Kidney capillary endothelial cell (primary cell): ENCODE measurements at places on chromosomes 5 and 9.
A peak's percentile ranks its signal among the peaks of the same experiment; 100 is the strongest.

- DNase-seq: no peak
Measured at GRCh38 chr5:64978546-64978945, 209.8 kb downstream of the CWC27 start.

GRCh38 chr5:7016999-7017747, 303.9 kb downstream of the TENT4A start:
- DNase-seq: no peak

GRCh38 chr5:118407958-118408357, 580.4 kb downstream of the DTWD2 start:
- no peak for DNase-seq

DNA sequence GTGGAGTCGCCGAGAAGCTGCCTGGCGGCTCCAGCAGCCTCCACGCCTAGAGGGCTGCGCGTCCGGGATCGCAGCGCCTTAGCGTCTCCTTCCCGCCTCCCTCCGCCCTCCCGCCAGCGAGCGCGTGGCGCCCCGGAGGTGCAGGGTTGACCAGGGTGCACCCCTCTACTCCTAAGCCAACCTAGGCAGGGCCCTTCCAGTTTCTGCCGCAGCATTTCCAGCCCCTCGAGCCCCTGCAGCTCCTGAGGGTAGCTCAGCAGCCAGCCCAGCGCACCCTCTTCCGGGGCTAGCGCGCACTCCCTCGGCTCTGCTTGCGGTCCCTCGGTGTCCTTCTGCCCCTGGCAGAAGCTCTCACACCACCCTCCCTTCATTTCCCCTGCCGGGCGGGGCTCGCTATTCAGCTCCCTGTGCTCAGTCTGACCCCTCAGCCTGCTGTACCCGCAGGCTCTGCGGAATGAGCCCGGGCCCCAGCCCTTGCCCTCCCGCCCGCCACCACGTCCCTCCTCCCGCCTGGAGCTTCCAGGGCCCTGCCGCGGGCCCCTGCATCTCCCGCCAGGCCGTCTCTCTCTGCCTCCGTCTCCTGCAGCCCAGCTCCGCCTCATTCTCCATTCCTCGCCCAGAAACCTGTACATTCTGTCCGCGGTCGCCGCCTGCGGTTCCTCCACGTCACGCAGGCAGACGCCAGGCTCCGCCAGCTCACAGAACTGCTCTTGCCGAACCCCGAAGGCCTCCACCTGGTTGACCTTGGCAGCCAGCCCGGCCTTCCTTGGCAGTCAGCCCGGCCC, 61.8 kb downstream of the SPATA31C2 start:
- peak; percentile 50 for DNase-seq

- no peak for DNase-seq
Measured at GRCh38 chr9:4979239-4979638, 5.8 kb upstream of the JAK2 start.

DNA sequence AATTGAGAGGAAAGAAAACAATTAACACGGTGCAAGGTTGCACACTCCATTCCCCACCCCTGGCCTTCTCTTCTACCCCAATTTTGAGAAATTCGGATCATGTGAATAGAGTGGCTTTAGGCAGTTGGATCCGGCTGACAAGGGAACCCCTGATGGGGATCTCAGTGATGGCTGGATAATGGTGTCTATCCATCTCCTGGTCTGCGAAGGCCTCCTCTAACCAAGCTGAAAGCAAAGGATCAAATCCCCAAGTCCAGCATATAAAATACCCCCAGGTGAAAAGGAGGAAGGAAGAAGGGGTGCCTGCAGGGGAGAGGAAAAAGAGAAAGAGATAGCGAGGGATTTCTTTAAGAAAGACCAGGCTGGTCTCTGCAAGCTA, 16.0 kb downstream of the NR2F1 start:
- DNase-seq: no peak

DNA sequence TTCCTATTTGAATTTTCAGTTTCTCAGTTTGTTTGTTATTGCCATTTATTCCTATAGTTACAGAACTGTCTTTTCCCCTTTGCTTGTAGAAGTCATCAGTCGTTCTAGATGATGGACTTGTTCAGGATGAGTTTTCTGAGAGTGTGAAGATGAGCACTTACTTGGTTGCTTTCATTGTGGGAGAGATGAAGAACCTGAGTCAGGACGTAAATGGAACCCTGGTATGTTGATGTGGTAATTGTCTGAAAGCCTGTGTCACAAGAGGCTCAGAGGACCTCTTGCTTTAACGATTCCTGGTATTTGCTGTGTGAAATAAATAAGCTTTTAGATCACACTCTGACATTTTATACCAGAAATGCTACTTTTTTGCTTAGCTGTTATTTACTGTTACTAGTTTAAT, 50.6 kb downstream of the LNPEP start:
- no peak for DNase-seq

- DNase-seq: peak; percentile 40
Measured at GRCh38 chr5:129664336-129664937, 83.5 kb upstream of the MINAR2 start.

- no peak for DNase-seq
Measured at GRCh38 chr9:82969291-82969690, 93.7 kb downstream of the RASEF start.

DNA sequence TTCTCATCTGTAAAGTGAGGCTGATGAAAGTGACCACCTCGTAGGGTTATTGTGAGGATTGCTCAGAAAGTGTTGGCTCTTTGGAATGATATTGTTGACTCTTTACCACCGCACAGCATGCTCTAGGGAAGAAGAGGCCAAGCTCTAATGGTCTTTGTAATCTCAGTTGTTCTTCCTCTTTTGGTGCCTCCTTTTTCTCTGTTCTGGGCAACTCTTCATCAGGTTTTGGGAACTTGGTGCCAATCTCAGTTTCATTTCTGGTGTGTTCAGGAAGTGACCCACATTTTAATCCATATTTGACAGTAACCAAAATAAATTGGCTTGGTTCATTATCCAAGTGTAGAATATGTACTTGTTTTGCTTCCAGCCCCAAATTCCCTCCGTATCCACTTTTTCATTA, 25.1 kb downstream of the ARHGAP26 start:
- DNase-seq: no peak

- DNase-seq: no peak
Measured at GRCh38 chr5:176561259-176561658, 12.1 kb downstream of the CDHR2 start.

DNA sequence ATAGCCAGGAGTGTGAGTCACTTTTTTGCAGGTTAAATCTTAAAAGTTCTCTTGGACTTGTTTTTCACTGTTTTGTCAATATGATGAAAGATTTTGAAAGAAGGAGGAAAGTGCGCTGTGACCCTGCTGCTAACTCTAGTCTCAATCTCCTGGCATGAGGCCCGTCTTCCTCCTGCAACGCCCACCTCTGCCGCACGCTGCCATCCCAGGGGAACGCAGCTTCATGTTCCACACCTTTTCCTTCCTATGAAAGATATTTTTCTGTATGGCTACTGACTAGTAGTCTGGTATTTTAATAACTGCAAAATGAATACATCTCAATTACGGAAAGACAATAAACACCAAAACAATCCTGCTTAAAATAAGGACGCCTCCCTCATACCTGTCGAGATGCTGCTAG, 8.3 kb downstream of the PPIC start:
- DNase-seq: no peak

DNA sequence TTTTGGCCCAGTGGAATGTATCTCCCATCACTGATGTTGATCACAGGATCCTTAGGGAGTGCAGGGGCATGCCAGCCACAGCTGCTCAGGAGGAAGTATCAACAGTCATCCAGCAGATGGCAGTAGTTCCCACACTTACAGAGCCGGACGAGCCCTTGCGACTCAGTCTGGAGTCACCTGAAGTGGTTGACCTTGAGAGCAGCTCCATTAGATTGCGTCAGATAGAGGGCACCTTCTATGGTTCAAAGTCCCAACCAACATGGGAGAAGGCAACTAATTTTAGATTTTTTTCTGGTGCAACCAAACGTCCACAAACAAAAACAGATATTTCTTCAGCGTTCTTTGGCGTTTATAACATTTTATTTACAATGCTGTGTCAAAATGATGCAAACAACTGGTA, 124.5 kb downstream of the EGFLAM start:
- DNase-seq: peak; percentile 75

DNA sequence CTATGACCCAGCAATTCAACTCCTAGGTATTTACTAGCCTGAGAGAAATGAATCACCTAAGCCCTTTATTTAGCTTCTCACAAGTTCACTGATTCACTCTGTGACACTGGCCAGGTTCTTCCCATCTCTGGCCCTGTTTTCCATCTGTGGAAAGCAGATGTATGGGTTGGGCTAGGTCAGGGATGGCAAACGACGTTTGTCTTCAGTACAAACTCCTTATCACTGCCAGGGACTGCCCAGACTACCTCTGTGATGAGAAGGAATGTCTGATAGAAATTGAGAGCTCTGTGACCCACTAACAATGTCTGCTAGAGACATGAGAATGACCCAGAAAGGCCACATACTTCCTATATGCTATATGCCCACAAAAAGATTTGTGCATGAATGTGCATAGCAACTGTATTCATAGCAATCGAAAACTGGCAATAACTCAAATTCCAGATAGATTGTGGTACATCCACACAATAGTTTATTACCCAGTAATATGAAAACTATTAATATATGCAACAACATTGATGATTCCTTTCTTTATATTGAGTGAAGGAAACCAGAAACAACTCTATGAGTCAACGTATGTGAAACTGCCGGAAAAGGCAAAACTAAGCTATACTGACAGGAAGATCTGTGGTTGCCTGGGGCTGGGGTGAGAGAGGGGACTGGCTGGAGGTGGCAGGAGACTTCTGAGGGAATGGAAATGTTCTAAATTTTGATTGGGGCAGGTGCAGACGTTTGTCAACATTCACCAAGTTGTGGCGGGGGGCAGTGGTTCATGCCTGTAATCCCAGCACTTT, 32.0 kb upstream of the ADAM19 start:
- no peak for DNase-seq

DNA sequence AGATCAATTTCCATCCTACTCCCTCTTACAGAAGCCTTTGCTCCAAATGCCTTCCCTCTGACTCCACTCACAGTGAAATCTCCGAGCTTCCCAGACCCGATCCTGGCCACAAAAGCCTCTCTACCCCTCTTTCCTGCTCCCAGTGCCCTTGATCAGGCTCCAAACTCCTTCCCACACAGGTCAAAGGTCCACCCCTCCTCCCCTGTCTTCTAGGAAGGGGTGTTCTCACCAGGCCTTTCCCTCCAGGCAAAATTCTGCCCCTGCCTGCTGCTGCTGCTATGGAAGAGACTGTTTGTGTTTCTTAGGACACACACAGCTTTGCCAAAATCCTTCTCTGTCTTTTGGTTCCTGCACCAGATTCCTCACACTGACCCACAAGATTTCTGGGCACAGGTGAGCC, 85.8 kb upstream of the ALDH1A1 start:
- DNase-seq: no peak

- DNase-seq: no peak
Measured at GRCh38 chr5:74877624-74878304, 11.6 kb upstream of the FAM169A start.

- DNase-seq: no peak
Measured at GRCh38 chr5:100647461-100648230, 112.5 kb downstream of the FAM174A start.

DNA sequence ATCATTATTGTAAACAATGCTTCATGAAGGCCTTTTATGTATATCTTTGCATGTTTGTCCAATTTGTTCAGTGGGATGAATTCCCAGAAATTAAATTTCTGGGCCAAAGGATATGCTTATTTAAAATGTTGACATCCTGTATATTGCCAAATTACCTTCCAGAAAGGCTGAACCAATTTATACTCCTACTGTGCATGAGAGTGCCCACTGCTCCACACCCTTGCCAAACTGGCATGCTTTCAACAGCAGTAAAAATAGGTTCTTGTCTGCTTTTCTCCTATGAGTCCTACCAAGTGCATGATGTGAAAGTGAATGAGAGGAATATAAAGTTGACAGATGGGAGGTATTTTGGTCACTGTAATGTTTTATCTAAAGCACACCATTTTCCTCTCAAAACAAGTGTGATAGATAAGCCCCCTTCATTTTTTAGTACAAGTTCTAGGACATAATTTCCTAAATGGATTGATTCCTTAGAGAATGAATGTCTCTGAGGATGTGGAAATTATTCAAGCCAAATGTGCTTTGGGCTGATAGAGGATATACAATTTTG, 70.5 kb upstream of the ERBIN start:
- DNase-seq: no peak

- no peak for DNase-seq
Measured at GRCh38 chr9:90805006-90805996, 3.7 kb downstream of the SYK start.

- no peak for DNase-seq
Measured at GRCh38 chr5:157672976-157673375, 1.6 kb downstream of the C5orf52 start.

DNA sequence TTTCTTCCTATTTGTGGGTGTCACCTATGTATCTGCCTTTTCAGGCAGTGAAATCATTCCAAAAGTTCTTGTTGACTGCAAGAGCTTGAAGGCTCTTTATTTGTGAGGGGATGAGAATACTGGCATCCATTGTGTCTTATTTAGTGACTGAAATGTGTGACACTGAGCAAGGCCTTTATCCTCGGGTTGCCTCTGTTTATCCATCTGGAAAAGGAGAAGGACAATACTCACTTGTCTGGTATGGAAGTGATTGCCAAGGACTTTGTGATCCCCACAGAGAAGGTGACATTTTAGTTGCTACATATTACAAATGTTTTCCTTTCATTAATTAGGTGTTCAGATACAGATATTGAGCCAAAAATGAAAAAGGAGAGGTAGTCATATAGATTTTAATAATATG, 80.2 kb downstream of the ARRDC3 start:
- no peak for DNase-seq

GRCh38 chr5:169789417-169789940, 152.4 kb downstream of the DOCK2 start:
- DNase-seq: no peak

GRCh38 chr5:103034662-103035392, 85.1 kb downstream of the GIN1 start:
- no peak for DNase-seq

GRCh38 chr5:175021321-175021720, 296.9 kb downstream of the MSX2 start:
- DNase-seq: no peak

DNA sequence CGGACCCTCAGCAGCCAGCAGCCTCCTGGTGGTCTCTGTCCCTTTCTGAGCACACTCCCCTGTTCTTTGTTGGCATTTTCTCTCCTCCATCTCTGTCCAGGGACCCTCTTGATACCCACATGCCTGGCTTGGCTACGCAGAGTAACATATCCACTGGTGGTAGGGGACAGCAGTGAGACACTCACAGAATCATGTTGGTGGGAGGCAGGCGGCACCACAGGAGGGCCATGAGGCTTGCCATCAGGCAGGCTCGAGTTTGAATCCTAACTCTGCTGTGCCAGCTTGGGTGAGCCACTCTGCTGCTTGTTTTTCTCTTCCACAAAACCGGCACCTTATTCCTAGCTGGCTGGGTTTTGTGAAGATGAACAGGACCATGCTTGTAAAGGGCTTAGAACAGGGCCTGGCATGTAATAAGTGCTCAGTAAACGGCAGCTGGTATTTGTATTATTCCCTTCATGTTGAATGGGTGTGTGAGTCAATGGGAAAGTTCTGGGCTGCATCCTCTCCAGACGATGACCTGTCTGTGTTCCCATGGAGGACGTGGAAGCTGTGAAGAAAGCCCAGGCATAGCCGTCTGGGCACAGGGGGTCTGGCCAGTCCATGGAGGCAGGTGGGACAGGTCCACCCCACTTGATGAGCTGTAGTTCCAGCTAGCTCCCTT, 2.3 kb downstream of the COL27A1 start:
- DNase-seq: no peak
